ENCODE measurements at places on chromosomes 2 and 18. TPM values are rescaled to one million over a fixed set of nuclear protein-coding genes. Genes with fewer than 3 reads are reported as not detected.

Gene LPIN2
- 22.5 TPM for total RNA-seq

Gene COL3A1
- 13.2 TPM for total RNA-seq

Gene OTX1
- 12.4 TPM for total RNA-seq

GRCh38 chr2:132372276-132372675 lies 44.3 kb upstream of the GPR39 start:
- no peak for DNase-seq

Data from neural crest cell (in vitro differentiated cells).